Stimulated activated CD4-positive, alpha-beta T cell treated with anti-CD3 and anti-CD28 coated beads, Interleukin-1b, Interleukin-23, amount 100 ng/mL, for 1 hour (primary cell): ENCODE measurements at places on chromosomes 2 and 18.

DNA sequence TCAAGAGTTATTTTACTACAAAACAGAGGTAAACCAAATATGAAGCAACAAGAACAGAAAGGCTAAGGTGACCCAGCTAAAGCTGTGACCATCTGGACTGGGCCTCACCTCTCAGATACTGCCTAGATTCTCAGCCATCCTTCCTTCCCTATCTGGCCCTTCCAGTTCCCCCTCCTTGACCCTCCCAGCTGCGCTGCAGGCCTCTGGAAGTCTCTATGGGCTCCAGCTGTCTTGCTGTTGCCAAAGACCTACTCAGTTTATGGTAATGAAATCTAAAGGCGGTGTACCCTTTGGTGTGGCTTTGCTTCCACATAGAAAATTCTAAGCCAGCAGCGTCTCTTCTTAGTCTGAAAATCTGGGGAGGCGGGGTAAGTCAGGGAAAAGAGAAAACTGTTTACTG, 55.7 kb downstream of the ARHGEF33 start:
- DNase-seq, result no peak

- no peak for DNase-seq
Observed at GRCh38 chr2:68086166-68086565, 23.4 kb upstream of the C1D start.

GRCh38 chr2:106667478-106668070, 180.4 kb downstream of the CD8B2 start:
- DNase-seq, result no peak

DNA sequence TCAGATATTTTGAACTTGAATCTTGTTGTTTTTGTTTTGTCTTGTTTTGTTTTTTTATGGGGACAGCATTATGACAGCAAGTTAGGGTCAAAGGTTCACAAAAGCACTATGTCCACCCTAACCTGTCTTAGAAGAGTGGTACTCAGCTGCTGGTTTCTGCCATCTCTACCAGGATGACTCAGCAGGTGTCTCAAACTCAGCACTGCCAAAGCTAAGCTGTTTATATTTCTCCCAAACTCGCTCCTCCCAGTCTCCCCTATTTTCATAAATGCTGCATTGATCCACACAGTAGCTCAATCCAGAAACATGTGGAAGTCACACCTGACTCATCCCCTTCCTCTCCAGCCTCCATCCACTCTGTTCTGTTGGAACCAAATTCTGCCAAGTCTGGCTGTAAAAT, 134.9 kb downstream of the ZBTB7C start:
- DNase-seq, result no peak

DNA sequence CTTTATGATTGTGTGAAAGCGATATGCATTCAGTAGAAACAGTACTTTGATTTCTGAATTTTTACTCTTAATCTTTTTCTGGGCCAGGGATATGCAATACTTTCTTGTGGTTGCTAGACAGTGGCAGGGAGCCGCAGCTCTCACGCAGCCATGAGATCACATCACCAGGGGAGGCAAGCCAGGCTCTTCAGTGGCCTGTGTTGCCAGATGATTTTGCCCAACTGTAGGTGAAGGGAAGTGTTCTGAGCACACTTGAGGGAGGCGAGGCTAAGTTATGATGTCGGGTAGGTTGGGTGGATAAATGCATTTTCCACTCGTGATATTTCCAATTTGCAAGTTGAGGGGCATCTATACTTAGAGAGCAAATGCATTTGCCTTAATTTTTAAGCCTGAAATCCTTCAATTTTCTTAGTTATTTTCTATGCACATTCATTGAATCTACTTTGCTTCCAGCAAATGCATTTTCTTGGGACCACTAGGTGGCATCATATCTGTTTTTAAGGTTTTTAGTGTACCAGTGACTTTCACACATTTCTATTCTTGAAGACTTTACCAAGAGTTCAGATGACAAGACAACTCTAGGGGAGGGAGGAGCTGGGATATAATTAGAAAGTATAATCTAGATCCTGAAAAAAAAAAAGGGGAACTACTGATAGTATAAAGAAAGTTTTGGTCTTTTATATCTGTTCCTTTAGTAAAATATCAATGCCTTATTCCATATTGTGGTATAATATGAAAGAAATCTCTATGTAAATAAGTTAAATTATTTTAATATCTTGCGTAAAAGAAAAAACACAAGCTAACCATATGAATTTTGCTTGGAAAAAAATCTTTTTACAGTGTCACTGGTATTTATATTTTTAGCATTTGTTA, 643.3 kb downstream of the SOCS6 start:
- DNase-seq, result no peak

DNA sequence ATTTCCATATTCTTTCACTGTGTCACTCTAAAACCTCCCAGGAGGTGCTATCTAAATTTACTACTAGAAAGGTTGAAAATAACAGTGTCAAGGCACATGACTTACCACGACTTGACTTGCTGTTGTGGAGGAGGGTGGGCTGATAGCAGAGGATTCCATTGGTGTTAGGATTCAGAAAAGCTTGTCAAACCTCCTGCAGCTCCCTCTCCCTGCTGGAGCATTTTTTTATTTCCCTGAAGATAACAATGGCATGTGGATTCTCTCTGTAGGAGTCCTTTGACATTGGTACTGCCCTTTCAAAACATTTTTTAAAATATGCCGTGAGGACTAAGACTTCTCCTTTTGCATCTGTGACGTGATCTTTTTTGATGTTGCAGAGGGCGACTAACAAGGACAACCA, 696.9 kb upstream of the GYPC start:
- DNase-seq, result no peak

DNA sequence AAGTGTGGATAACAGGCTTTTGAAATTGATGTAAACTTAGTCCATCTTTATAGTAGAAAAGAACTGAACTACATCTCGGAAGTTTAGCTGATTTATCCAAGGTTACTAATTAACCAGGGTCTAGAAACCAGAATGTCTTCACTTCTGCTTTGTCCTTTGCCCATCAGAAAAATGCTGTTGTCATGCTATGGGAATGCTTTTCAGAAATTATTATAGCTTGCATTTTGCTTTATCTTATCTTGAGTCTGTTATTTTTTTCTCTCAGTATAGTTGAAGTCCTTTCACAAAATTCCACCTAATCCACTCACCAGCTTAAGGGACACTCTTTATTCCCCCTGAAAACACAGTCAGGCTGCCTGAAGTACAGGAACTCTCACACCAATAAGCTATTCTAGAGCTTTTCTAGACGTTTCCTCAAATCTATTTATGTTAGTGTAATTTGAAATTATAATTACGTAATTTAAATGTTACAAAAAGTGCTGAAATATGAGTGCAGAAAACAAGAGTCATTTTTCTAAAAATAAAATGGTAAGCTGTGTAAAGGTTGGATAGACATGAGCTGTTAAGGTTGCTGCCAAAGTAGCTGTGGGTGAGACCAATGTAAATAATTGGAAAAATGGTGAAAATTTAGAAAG, 456.3 kb downstream of the TGIF1 start:
- no peak for DNase-seq

DNA sequence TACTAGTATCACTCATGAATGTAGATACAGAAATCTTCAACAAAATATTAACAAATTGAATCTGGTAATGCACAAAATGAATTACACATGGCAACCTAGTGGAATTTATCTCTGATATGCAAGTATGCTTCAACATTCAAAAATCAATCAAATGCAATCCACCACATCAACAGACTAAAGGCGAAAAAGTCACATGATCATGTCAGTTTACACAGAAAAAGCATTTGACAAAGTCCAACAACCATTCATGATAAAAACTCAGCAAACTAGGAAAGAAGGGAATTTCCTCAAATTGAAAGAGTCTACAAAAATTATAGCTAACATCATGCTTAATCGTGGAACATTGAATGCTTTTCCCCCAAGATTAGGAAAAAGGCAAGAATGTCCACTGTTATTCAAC, 150.5 kb upstream of the BCL2L11 start:
- no peak for DNase-seq
